ENCODE measurements at places on chromosomes 3 and 15.
A peak's percentile ranks its signal among the peaks of the same experiment; 100 is the strongest.

GRCh38 chr3:71659864-71660591, 65.2 kb downstream of the EIF4E3 start:
- no peak for DNase-seq

GRCh38 chr3:82163907-82164520, 402.6 kb upstream of the GBE1 start:
- peak; percentile 3 for DNase-seq

DNA sequence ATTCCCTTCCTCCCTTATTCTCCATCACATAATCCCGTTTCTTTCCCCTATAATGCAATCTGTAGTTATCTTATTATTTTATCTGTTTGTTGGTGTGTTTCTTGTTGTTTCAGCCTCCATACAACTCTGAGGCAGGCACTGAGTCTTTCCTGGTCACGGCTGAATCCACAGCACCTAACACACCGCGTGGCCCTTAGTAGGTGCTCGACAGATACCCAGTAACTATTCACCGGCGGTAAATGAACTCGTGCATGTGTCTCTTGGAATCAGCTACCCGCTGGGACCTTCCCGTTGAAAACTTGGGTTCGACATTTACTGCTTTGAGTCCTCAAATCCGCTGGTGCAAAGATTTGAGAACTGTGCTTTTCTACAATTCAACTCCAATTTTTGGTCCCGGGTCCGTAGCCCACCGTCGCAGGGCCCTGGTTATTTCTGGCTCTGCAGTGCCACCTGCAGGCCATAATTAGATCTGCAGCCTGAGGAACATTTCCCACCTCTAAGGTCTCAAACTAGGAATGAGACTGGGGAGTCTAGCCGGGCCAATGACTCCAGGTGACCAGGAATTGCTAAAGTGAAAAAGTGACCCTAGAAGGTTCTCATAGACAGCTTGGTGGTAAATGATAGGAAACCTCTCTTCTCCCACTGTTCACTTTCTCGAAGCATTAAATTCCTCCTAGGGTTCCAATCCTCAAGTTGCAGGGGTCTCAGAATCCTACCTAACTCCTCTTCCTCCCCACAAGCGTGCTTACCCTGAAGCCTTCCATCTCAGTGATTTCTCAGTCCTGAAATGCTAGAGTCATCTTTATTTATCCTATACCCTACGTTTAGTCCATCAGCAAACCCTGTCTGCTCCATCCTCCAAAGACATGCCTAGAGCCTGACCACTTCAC, 40.0 kb upstream of the TRH start:
- DNase-seq = peak; percentile 9

DNA sequence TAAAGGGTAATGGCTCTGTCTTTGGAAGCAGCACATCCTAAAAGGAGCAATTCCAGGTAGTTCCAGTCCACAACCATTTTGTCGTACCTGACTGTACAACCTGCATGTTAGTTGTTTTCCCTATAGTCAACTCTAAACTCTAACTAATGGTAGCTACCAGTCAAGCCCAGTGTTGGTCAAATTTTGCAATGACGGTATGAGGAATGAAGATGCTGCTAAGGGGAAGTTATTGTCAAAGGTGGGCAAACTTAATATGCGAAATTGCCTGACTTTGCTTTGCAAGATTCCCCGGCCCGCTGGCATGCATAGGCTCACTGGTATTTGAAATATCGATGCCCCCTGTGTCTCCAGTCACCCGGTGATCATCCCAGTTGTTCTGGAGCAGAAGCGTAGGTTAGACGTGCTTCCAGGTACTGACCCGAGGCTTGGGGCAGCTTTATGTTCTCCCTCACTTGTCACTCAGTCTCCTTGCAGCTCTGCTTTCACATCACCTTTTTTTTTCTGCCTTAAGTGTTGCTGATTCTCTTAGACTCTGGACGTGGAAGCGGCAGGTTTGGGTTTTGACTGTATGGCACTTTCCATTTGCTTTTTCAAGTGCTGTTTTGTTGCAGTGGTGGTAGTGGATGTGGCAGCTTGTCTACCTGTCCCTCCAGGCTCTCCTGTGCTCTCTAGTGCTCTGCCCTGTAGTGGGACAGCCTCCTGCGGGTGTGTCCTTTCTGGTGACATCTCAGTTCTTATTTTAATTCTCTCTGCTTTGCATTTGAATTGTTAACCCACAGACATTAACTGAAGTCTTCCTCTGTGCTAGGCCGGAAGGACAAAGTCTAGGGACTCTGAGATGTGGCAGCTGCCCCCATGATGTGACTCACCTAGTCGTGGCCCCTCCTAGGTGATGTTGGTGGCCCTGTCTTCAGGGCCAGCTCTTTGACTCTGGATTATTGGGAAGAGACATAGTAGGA, 95.8 kb upstream of the UMPS start:
- DNase-seq = no peak

- DNase-seq = no peak
Observed at GRCh38 chr15:69848551-69849231, 249.0 kb downstream of the TLE3 start.

- no peak for DNase-seq
Observed at GRCh38 chr3:108388136-108389132, 92.1 kb downstream of the HHLA2 start.

GRCh38 chr15:23567921-23568320, 2.4 kb downstream of the MKRN3 start:
- no peak for DNase-seq

DNA sequence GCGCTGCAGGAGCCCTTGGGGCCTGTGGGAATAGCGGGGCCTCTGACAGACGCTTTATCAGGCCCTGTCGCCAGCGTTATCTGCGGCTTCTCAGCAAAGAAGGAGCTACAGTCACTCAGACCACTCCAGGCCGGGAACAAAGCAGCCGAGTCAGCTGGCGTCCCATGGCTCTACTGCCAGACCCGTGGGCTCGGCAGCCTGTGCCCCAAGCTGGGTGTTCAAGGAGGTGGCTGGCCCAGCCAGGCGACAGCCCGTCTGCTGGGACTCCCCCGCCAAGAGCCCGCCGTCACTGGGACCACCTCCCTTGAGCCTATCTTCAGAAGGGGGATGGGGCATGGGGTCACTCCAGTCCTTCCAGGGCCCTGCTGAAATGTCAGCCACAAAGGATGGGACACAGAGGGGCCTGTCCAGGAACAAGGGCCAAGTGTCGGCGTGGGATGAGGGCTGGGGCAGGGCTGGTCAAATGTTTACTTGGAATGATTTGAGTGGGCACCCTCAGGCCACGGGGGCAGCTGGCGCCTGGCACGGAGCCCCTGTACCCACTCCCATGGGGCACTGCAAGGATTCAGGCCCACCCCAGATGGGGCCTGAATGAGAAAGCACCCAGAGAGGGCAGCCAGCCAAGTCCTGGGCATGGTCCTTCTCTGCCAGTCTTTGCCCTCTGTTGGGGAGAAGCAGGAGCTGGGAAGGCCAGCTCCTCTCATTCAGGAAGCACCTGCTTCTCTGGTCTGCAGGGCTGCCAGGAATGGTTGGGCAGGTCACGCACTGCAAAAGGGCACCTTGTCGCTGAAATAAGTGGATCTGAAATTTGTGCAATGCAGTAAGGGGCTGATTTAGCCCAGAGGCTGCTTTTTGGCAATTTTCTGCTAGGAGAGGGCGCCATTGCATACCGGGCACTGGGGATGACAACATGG, 148.3 kb downstream of the SMAD6 start:
- DNase-seq = no peak

DNA sequence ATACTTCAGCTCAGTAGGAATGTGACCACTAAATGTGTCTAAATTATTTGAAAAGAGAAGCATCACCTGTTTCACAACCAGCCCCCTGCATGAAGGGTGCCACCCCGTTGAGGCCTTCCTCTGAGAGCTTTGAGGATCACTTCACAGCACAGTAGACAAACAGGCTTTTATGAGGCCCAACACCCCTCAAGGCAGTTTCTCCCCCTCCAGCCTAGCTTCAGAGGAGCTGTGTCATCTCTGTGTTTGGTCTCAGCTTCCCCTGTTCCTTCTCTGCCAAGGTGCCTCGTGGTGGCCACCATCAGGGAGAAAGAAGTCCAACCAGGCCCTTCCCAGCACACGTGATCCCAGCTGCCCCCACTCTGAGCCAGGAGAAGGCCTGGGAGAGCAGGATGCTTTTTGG, 21.6 kb upstream of the DUSP7 start:
- DNase-seq = no peak

DNA sequence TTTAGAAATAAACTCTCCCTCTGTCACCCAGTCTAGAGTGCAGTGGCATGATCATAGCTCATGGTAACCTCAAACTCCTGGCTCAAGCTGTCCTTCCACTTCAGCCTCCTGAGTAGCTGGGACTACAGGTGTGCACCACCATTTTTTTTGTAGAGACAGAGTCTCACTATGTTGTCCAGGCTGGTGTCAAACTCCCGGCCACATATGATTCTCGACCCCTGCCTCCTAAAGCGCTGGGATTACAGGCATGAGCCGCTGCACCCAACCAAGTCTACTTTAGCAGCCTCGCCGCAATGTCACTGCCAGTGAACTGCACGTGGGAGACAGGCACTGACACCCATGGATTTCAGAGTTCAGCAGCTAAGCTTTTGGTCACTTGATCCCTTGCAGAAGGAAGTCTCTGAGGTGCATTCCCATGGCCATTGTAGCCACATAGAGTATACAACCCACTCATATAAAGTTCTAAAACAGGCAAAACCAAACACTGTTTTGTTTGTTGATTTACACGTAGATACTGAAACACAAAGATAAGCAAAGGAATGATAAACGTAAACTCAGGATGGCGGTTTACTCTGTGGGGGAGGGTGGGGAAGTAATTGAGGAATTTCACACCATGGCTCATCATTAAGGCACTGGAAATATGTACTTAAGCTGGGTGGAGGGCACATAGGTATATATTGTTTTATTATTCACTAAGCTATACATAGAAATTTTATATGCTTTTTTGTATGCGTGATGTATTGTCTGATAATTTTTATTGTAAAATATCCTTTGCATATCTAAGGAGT, 115.0 kb downstream of the MEX3B start:
- no peak for DNase-seq

DNA sequence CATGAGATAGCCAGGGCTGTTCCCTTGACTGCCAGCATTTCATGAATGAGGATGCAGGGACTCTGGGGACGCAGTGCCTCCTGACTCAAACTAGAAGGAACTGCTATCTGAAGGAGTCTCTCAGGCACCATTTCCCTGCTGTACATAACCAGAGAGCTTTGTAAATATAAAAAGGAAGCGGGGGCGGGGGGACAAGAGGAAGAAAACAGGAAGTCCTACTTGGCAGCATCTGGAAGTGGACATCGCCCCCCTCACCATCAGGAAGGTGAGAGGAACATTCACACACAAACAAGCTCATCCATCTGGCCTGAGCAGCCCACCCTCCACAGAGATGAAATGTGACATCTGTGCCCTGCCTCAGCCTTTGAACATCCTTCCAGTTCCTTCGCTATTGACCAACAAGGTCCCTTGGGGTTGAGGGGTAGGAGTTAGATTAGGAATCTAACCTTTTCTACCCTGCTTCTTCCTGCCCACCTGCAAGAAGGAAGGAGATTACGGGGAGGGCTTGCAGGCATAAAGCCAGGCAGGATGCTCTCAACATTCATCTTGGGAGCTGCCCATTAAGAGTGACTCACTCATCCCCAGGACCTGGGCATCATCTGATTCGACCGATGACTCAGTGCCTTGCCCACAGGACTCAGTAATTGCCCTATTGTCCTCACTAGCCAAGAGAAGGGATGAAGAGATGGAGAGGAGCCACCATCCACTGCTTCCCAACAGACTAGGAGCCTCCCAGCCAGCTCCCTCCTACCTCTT, 31.9 kb downstream of the SH3BP5 start:
- DNase-seq = peak; percentile 90

- no peak for DNase-seq
Observed at GRCh38 chr15:65361708-65362459, 15.9 kb downstream of the IGDCC3 start.

All from foreskin melanocyte (primary cell).